ENCODE measurements at places on chromosomes 2 and 18.

GRCh38 chr2:134308474-134309385 is 54.9 kb downstream of the MGAT5 start:
- DNase-seq, result no peak

DNA sequence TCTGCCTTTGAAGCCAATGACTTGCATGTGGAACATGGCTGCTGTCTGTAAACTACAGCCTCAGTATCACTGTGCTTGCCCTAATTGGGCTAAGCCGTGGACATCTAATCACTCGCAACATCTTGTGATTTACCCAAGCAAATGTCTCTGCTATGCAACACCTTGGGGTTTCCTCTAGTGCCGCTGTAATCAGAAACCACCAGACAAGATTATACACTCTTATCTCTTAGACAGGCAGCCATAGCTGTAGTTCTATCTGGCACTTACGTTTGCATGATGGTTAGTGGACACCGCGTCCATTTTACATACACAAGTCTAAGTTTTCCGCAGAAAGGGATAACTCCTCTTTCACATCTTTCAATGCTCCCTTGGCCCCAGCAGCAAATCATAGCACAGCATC is 204.3 kb upstream of the CCDC68 start:
- no peak for DNase-seq

- no peak for DNase-seq
Measured at GRCh38 chr2:73836141-73836943, 7.6 kb downstream of the STAMBP start.

DNA sequence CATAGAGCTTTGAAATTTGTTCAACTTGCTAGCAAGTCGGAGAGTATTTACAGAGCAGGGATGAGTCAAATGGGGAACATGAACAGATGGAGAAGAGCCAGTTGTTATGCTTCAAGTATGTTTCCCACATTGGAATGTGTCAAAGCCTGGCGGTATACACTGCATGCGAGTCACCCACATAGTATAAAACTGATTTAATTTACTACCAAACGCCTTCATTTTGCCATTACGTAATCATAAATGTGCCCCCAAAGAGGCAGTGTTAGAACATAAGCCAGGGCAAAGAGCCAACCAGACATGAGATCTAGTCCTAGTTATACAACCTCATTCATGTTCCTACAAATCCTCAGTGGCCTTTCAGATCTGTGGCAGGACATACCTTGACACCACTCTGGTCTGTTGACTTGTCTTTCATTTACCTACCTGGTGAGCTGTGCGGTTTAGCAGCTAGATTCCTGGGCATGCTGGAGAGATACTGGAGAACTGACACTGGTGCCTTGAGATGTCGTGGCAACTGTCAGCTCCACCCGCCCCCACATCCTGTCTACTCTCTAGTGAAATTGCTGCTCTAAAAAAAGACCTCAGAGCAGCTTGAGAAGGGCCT is 21.7 kb upstream of the NRP2 start:
- DNase-seq, result peak; percentile 80

DNA sequence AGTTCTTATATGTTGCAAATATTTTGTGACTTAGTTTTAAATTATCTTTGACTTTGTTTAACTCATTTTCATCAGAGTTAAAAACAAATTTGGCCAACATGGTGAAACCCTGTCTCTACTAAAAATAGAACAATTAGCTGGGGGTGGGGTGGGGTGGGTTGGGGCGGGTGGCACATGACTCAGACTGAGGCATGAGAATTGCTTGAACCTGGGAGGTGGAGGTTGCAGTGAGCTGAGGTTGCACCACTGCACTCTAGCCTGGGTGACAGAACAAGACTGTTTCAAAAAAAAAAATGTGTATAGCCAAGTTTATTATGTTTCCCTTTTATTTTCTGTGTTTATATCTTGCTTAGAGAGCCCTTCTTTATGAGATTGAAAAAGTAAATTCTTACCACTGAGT is 14.2 kb upstream of the LIPG start:
- DNase-seq, result no peak

DNA sequence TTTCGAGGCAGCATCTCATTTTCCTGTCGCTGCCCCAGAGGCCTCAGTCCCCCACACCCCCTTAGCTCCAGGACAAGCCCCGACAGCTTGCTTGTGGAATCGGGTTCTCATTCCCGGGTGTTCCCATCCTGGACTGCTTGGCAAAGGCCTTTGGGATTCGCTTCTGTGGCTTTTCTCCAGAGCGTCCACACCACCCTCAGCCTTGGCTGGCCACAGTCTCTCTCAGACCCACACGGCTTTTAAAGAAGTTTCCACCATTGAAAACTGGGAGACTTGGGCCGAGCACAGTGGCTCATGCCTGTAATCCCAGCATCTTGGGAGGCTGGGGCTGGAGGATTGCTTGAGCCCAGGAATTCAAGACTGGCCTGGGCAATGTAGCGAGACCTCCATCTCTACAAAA is 2.7 kb downstream of the ESPNL start:
- no peak for DNase-seq

GRCh38 chr2:200422071-200422470 is 87.8 kb downstream of the KCTD18 start:
- DNase-seq, result no peak

- no peak for DNase-seq
Measured at GRCh38 chr18:32698153-32698552, 74.7 kb downstream of the KLHL14 start.

GRCh38 chr18:67731851-67732250 is 215.3 kb upstream of the DSEL start:
- peak; percentile 10 for DNase-seq

- DNase-seq, result peak; percentile 32
Measured at GRCh38 chr2:180202467-180202951, 195.4 kb upstream of the CWC22 start.

DNA sequence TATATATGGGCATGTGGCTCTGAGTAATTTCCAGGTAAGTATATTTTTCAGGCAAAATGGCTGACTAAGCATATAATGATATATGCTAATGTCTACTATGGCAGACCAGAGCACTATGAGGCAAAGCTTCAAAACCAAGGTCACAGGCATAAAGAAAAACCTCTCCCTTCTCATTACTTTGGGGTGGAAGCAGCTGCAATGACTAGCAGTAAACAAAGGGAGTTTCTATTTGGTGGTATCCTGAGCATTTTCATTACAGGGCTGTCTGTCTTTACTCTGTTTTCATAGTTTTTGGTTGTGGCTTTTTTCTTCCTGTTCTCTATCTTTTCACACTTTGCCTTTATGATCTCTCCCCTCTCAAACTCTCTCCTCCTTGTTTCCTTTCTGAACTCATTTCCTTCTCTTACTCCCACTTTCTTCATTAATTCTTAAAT is 15.6 kb downstream of the PDE6D start:
- no peak for DNase-seq

DNA sequence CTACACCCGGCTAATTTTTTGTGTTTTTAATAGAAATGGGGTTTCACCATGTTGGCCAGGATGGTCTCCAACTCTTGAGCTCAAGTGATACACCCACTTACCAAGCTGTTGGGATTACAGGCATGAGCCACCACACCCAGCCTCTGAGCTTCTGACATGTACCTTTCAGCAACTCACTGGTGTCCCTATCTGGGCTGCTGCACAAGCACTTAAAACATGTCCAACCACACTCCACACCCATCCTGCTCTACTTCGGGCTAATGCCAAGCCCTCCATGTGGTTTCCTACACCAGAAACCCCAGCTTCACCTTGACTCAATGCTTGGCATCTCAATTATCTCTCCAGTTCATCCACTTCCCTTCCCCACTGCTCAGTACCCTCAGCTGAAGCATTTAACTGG is 22.4 kb upstream of the ARMC9 start:
- DNase-seq, result no peak

DNA sequence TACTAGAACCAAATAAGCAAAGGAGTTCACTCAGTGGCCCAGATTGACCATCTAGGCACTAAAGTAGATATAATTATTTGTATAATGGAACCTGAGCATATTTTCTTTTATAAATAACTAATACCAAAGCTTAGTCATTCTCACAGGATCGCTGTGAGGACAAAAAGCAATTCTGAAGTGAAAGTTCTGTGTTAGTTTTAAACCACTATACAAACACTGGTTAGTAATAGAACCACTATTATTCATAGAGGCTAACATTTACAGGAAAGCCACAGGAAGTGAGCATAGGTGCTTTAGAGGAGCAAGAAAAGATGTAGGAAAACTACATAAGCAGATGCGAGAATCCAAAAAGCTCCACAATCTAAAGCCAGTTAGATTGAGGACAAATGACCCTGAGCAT is 364.7 kb downstream of the XIRP2 start:
- DNase-seq, result no peak

DNA sequence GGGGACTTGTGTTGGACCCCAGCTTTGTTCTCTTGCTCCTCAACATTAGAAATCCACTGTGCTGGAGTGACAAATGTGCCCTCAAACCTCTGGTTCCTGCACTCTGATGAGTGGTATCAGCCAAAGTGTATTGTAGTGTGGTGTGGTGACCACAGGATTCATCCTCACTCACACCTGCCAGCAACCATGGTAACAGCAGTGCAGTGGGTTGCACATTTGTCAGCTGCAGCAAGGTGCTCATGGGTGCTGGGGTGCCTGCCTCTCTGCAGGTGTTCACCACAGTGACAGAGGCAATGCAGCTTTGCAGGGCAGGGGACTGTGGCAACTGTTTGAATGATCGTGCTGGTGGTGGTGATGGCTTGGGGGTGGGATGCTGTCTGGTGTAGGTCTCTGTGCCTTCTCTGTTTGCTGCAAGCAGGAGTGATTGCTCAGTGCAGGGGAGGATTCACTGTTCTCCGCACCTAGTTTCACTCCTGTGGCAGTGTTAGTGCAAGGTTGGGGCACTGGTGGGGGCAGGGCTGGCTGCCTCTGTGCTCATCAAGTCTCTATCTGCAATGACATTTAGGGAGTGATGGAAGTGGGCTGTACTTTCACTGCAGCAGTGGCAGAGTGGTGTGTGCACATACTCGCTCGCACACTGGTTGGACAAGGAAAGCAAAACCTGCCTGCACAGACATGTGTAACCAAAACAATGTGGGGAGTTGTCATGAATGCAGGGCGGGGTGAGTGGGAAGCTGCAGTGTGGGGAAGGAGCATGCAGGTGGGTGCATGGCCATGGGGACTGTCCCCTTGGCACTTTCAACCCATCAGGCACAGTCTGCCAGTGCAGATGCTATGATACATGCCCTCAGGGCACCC is 301.1 kb downstream of the PIK3C3 start:
- no peak for DNase-seq

DNA sequence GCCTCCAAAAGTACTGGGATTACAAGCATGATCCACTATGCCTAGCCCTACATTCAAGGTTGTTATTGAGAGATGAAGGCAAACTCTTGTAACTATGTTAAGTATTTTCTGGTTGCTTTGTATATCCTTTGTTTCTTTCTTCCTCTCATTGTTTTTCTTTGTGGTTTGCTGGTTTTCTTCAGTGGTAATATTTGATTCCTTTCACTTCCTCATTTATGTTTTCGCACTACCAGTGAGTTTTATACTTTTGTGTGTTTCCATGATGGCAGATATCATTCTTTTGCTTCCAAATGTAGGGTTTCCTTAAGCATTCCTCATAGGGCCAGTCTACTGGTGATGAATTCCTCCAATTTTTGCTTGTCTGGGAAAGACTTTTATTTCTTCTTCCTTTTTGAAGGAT is 90.2 kb downstream of the NCK2 start:
- no peak for DNase-seq

GRCh38 chr18:76174451-76174850 is 320.6 kb downstream of the ZNF516 start:
- no peak for DNase-seq

DNA sequence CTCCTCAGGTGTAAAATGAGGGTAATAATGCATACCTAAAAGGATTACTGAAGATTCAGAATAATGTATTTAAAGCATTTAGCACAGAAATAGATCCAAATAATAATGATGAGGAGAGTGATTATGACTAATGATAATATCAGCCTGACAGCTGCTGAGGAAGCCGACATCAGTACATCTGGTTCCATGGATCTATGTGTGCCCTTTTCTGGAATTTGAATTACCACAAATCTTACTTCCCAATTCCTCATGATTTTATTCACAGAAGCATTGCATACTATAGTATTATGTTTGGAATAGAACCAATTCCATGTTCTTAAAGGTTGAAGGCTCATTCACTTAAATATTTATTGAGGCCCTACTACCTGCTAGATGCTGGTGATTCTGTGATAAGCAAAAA is 248.9 kb upstream of the THUMPD2 start:
- DNase-seq, result no peak

GRCh38 chr2:166959556-166959955 is 71.3 kb downstream of the XIRP2 start:
- no peak for DNase-seq
